Amygdala (tissue), 56 donors: ENCODE measurements at places on chromosomes 5 and 9.
A peak's percentile ranks its signal among the peaks of the same experiment; 100 is the strongest.

- no peak for DNase-seq
Measured at GRCh38 chr5:135546912-135547311, 11.1 kb upstream of the NEUROG1 start.

DNA sequence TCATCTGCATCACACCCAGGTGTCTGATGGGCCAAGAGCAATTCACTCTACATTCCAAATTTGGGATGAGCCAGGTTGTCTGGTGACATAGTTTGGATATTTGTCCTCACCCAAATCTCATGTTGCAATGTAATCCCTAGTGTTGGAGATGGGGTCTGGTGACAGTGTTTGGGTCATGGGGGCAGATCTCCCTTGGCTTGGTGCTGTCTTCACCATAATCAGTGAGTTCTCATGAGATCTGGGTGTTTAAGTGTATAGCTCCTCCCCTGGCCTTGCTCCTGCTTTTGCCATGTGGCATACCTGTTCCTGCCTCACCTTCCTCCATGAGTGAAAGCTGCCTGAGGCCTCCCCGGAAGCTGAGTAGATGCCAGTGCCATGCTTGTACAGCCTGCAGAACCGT lies 7.4 kb upstream of the SIL1 start:
- no peak for DNase-seq

GRCh38 chr9:134434894-134435506 lies 108.7 kb downstream of the RXRA start:
- peak; percentile 93 for DNase-seq

GRCh38 chr9:107751567-107752210 lies 262.1 kb upstream of the KLF4 start:
- no peak for DNase-seq

- DNase-seq: no peak
Measured at GRCh38 chr5:57598756-57599155, 116.1 kb upstream of the ACTBL2 start.

DNA sequence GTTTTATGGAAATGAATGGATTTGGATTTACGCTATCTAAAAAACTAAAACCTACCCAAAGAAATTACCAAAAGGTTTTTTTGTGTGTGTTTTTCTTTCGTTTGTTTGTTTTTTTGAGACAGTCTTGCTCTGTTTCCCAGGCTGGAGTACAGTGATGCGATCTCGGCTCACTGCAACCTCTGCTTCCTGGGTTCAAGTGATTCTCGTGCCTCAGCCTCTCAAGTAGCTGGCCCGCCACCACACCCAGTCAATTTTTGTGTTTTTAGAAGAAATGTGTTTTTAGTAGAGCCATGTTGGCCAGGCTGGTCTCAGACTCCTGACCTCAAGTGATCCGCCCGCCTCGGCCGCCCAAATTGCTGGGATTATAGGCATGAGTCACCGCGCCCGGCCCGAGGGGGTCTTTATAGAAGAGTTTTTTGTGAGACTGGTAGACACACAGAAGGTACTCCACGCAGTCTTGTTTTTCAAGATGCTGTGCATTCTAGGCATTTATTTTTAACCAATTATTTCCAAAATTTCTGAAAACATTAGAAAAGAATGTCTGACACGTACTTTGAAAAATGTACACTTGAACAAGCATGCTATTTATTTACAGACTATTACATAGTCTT lies 75.7 kb downstream of the NR6A1 start:
- DNase-seq: no peak

DNA sequence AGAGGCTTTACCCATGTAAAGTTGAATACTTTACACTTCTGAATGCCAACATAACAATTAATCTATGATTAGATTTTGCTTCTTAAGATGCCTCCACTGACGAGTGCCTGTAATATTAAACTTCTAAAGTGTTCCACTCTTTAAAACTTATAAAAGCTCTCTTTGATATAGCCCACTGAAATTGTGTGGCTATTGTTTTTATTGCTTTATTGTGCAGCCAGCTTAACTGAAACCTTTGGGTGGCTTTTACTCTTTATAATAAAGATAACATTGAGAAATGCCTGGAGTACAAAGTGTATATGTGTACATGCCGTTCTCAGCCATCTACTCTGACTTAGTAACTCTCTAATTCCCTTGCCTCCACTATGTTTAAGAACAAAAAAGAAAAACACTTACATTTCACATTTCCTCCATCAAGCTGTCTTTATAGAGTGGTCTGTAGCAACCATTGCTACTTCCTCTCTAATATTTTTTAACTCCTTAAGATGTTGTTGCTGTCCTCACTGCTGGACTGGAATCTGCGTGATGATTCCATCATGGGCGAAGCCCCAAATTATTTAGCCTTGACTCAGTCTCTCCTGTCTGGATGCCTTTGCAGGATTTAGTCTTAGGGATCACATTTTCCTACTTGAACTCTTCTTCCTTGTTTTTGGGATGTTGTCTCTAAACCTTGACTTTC lies 9.1 kb downstream of the PIK3R1 start:
- DNase-seq: no peak
